ENCODE measurements at places on chromosomes 7 and 10.

GRCh38 chr7:49297958-49298357 lies 373.6 kb downstream of the CDC14C start:
- no peak for DNase-seq

DNA sequence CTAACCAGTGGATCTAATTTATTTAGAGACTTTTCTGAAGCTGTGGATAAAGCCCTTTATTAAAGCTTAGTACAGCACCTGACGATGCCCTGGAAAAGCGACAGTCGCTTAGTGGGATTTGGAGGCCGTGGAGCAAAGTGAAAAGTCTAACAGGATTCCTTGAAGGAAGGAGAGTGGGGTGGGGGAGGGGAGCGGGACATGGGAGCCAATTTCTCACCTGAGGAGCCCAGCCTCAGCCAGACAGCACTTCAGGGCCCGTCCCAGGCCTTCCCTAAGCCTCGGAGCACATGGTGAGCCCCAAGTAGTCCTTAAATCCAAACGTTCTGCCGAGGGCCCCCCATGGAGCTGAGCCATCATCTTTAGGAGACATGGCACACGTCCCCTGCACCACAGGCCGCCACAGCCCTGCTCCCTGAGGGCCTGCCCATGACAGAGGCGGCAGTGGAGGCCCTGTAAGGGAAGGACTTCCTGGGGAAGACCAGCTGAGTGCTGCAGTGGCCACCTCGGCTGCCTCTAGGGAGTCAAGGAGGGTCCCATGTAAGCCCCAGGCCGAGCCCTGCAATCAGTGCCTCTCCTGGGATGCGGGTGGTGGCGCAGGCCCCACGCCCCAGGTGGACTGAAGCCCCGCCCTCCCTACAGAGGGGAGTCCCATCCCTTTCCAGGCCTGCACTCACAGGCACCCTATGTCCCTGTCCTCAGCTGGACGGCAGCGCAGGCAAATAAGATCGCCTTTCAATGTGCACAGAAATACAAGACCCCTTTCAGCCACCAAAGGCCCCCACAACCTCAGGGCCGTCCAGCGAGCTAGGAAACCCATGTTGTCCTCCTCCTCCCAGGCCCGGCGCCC lies 187.0 kb downstream of the MAD1L1 start:
- no peak for DNase-seq

GRCh38 chr10:5944389-5945189 lies 32.8 kb downstream of the IL15RA start:
- no peak for DNase-seq

GRCh38 chr7:86951895-86952294 lies 107.6 kb downstream of the ELAPOR2 start:
- DNase-seq = no peak

GRCh38 chr7:116348346-116348745 lies 138.0 kb downstream of the TES start:
- DNase-seq = no peak

DNA sequence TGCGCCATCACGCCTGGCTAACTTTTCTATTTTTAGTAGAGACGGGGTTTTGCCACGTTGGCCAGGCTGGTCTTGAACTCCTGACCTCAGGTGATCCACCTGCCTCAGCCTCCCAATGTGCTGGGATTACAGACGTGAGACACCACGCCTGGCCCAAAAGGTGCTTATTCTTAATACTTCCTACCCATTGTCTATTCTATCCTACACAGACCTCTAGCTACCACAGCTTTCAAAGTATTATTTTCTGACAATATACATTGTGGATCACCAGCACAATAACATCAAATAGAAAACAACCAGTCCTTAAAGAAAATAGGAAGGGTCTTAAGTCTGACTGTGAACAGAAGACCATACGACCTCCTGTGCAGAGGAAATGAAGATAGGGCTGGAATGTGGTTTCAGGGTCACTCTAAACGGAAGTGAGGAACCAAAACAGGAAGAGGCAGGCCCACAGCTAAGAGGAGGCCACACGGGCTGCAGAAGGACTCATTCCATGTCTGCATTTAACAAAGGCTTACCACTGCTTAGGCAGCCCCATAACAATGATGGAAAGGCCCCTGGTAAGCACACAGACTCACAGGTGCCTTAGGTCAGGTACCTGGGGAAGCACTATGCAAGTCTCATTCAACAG lies 115.2 kb downstream of the ZFAND4 start:
- DNase-seq = no peak

GRCh38 chr7:80774843-80775242 lies 136.4 kb downstream of the CD36 start:
- DNase-seq = no peak

- DNase-seq = no peak
Measured at GRCh38 chr10:35184527-35185171, 58.0 kb downstream of the CREM start.

GRCh38 chr10:6796231-6796630 lies 216.2 kb upstream of the PRKCQ start:
- DNase-seq = no peak

DNA sequence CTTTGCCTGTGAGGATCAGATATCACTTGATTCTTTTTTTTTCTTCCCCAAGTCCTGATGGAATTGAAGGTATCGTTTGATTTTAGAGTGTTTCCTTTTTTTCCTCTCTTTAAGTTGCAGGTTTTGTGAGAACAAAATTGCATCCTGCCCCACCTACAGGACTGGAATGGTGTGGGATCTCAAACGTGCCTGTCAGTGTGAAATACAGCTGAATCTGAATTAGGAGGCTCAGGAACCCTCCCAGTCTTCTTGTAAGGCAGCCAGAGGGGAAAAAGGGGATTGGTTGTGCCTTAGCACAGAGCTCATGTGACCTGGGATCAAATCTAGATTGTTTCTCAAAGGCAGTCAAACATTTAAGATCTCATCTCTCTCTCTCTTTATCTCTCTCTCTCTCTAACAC lies 32.7 kb upstream of the KLHL7 start:
- no peak for DNase-seq

DNA sequence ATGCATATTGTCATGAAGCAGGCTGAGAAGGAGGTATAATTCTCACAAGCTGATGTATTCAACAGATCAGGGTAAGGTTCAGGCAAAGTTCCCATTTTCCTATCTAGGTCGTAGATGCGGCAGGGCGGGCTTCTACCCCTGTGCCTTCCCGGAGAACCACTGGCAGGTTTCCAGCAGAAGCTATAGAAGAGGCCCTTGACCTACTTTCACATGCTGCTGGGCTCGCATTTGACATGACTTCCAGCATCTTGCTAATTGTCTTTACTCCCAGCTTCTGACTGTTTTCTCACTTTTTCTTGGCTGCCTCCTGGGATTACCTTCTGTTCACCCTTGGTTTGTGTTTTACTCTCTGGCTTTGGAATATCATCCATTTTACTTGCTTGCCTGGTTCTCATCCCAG lies 32.6 kb upstream of the ORC5 start:
- no peak for DNase-seq

- DNase-seq = no peak
Measured at GRCh38 chr7:128899392-128899791, 11.1 kb downstream of the KCP start.

DNA sequence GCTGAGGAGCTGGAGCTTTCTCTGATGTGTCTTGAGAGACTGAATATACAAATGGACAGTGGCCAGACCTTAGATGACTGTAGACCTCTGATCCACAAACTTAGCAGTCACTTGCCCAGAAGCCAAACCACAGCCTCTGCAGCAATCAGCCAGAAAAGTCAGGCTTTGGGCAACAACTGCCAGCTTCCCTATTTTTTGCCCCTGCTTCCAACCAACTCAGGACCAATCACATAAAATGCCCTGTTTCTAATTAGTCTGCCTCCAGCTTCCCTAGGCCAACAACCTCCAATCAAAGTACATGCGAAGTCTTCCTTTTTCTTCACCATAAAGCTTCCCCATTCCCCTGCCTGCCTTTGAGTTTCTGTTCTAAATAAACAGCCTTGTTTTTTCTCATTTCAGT lies 37.8 kb upstream of the CACUL1 start:
- no peak for DNase-seq

GRCh38 chr7:13800694-13801448 lies 188.6 kb downstream of the ETV1 start:
- DNase-seq = no peak

DNA sequence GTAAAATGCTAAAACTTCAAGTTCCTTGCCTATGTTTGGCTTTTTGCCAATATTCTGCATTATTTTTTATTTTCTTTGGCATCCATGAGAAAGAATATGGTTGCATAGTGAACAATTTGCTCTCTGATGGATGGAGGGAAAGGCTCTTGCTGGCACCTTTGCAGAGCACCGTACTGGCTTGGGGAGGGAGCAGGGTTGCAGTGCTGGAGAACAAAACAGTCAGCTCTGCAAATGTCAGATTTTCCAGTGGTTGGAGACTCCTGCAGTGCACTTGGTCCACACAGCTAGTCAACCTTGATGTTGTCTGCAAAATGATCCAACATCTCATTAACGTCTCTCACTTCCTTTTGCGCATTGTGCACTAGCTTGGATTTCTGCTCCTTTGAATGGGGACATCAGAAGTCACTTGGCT lies 100.8 kb downstream of the ANLN start:
- no peak for DNase-seq

DNA sequence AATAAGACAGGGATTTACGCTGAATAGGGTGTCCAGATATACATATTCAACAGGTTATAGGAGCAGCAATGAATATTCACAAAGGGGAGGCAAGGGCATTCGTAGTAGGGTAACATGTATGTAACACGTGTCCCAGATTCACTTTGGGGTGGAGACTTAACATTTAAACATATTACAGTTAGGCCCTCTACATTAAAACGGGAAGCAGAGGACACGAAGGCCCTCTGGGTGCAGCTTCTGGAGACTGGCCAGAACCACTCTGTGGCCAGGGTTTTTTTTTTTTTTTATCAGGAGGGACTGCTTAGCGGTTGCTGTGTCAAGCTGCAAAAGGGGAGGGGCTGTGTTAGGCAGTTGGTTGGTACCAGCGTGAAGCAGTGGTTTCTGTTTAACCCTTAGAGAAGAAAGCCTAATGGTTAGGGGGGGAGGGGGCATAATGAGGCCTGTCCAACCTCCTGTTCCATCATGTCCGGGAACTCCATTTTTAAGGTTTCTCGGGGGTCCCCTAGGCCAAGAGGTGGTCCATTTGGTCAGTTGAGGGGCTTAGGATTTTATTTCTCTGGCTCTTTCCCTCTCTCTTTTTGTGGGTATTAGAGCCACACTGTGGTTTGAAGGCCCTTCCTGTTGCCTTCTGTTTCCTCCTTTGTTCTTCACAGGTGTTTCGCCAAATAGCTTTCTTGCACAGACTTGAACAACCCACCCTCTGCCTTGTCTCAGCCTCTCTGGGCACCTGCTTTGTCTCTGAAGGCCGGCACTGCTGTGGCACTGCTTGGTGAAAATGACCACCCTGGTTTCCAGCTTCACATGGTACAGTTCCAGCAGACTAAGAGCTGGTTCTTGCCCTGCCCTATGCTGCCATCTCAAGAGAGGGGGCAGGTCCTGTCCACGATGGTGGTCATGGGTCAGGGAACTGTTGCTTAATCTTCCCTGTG lies 26.4 kb downstream of the PRF1 start:
- no peak for DNase-seq

DNA sequence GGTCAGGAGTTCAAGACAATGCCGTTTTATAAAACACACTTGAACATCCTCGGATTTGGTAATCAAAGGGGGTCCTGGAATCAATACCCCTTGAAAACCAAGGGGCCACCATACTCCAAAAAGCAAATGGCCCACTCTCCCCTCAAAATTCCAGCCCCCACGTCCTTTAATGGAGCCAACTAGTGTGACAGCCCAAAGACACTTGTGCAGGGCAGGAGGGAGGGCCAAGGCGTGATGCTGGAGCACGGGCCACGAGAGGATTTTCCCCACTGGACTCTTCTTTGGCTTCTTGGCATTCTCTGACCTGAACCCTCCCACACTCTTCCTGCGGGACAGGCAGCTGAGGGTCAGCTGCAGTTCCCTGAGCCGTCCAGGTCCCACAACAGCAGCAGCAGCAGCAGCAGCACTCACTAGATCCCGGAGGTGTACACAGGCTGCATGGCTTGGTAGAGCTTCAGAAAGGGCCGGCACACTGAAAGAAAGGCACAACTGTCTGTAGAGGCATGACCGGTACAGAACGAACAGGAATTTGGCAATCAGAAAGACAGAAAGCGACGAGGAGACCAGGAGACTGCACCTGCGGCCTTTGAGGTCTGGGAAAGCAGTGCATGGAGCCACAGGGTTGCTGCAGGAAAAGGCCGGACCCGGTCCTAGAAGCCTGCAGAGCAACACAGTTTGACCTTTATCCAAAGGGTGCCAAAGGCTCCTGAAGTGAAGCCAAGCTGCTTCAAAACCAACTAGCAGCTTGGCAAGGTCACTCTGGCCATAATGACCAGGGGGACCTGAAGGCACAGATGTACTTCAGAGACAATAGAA lies 168.2 kb downstream of the TNS3 start:
- no peak for DNase-seq

DNA sequence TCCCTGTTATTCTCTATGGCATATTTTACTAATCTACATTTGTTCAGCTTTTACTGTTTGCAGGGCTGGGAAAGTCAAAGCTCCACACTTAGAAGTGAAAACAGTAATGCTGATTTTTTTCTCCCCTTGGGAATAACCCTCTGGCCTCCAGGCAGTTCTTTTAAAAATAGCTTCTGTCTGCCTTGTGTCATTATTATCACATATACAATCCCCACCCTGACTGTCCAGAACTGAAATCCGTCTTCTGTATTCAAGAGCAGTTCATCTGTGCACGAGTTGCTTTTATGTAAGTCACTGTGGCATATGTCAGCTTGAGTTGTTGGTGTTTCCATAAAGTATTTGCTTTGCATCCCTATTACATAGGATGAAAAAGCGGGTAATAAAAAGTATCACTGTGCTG lies 1221.1 kb upstream of the CELF2 start:
- DNase-seq = no peak

- no peak for DNase-seq
Measured at GRCh38 chr7:36348771-36349170, 40.9 kb upstream of the ANLN start.

GRCh38 chr10:8951440-8952089 lies 897.1 kb downstream of the GATA3 start:
- DNase-seq = no peak

GRCh38 chr7:111931016-111931517 lies 275.1 kb downstream of the DOCK4 start:
- no peak for DNase-seq

GRCh38 chr10:81848514-81848913 lies 26.5 kb upstream of the NRG3 start:
- DNase-seq = peak; percentile 48

GRCh38 chr10:97149079-97149531 lies 36.7 kb downstream of the SLIT1 start:
- peak; percentile 58 for DNase-seq

DNA sequence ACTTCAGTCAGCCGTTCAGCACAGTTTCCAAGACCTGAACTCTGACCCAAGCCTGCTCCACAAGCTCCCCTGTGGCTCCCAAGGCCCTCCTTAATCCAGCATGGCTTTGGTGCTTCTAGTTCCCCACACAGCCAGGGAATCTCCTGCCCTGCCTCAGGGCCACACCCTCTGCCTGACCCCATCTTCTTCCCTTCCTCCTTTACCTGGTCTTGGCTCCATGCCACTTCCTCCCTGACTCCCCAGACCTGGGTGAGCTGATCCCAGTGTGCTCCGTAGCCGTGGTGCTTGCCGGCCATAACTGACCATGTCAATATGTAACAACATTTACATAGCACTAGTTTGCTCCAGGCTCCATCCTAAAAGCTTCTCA lies 20.0 kb downstream of the TMEM273 start:
- no peak for DNase-seq
